IMR-90 (cell line): ENCODE measurements at places on chromosomes 2 and 18.

DNA sequence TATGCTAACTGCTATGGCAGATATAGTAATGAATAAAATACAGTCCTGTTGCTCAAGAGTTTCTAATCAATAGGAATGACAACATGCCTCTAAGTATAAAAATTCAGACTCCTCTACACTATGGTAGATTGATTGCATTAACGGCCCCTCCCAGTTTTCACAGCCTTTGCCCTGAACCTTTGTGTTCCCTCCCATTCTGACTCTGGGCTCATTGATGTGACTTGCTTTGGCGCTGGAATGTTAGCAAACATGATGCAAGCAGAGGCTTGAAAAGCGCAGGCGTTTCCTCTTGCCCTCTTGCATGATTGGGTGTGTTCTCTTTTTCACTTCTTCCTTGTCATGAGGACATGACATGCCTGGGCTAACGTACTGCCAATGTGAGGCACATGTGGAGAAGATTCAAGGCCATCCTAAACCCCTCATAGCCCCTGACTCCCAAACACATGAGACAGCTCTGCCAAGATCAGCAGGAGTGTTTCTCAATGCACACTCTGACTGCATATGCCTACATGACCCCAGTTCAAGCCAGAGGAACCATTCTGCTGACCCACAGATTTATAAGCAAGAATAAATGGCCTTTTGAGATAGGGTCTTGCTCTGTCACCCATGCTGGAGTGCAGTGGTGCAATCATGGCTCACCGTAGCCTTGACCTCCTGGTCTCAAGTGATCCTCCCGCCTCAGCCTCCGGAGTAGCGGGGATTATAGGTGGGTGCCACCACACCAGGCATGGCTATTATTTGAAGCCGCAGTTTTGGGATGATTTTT, 49.7 kb upstream of the CD28 start:
- peak; percentile 35 for DNase-seq

GRCh38 chr2:222806526-222807137, 54.2 kb upstream of the ACSL3 start:
- no peak for DNase-seq

DNA sequence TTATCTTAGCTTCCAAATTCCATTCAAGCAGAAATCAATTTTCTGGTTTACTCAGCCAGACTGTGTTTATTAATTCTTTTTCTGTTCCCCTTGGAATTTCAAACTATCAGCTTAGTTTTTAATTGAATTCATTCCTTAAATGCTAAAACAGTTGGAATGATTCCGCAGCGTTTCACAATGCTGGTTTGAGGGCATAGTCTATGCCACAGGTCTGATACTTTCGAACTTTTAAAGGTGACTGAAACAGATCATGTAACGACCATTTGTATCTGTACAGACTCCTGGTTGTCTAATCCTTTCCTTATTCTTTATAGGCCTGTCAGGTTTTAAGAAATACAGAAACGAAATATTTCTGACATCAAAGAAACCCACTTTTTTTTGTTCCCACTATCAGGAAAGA, 45.4 kb downstream of the STPG4 start:
- no peak for DNase-seq

DNA sequence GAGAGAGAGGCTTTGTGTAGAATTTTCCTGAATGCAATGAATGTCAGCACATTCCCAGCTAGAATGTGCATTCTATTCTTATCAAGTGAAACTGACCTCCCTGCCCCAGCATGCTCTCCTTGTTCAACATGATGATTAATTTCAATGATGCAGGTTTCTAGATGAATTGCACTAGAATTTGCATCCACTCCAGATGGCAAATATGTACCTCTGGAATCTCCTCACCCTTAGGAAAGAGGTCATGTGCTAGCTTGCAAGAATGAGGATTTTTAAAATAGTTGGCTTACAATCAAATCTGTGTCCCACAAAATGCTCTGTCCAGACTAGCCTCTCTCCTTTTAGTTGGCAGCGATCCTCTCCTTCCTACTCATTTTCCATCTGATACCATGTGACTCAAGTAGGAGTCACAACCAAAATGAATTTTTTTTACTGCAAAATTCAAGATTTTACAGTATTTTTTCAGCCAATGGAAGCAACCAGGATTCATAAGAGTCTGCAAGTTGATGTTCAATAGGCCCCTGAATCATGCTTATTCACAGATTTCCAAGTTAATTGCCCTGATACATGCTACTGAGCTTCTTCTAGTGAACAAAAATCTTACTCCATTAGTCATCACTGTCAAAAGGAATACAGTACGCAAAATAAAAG, 21.0 kb upstream of the STAT4 start:
- peak; percentile 97 for DNase-seq

DNA sequence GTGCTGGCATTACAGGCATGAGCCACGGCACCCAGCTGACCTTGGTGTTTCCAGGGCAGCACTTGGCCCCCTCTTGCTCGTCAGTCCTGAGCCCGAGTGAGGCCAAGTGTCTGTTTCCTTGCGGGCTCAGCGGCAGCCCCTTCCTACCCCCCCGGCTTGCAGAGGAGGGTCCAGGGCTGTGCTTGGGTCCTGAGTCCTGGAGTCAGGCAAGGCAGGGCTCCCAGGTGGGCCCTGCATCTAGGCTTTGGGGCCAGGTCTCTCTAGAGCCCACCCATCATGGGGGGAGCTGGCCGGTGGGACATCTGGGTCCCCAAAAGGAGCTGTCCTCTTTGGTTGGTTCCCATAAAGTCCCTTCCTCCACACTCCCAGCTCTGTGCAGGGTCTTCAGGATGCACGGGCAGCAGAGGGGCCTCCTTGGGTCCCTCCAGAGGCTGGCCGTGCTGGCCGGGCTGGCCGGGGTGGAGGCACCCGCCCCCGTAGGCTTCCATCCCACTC, 63.7 kb upstream of the HPCAL1 start:
- DNase-seq, result no peak

DNA sequence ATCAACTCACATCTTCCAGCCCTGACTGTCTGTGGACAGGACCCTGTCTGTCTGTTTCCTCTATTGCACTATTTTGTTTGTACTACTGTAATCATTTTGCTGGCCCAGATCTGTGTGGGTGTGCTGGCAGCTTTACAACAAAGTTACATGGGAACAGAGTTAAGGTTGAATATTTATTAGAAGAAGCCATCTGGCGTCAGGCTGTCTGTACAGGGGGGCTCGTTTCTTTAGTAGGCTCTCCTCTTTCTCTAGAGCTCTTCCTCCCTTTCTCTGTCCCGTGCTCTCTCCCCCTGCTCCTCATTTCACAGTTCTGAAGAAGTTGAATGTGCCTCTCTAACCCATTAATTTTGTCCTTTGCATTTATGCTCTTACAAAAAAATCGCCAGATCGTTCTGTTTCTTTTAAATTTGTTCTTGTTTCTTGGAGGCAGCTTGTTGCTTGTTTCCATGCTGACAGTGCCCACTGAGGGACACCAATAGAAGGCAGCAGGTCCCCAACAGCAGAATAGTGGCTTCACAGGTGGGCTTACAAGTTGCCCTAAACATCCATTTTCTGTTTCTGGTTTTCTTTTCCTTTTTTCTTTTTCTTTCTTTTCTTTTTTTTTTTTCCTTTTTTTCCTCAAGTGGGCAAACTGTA, 315.2 kb upstream of the ZEB2 start:
- DNase-seq, result peak; percentile 88

- no peak for DNase-seq
Measured at GRCh38 chr18:23810396-23810795, 121.1 kb downstream of the LAMA3 start.

DNA sequence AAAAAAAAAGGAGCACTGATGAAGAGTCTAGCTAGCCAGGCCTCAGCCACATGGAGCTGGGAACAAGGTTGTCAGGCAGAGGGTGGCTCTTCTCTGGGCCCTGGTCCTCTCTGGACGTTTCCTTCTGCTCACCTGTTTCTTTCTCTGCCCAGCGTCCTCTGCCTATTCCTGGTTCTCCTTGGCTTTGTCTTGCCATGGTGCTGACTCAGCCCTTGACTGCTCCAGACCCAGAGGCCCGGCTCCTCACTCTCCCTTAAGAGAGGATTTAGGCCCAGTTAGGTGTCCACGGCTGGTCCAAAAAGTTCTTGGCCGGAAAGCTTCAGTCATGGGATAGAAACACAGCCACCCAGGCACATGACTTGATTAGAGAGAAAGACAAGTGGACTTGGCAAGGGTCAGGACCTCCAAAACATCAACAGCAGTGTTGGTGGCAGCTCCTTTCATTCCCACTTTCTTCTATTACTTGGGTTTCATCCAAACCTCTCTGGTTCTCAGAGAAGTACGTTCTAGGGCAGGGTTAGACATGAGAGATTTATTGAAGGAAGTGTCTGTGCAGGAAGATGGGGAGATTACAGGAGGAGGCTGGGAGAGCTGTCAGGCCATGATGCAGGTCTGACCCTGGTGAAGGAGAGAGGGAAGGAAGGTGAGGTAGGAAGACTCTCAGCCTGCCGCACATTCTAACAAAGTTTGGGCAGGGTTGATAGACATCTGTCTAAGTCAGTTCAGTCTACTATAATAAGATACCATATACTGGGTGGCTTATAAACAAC, 14.5 kb upstream of the ATG16L1 start:
- DNase-seq, result no peak

DNA sequence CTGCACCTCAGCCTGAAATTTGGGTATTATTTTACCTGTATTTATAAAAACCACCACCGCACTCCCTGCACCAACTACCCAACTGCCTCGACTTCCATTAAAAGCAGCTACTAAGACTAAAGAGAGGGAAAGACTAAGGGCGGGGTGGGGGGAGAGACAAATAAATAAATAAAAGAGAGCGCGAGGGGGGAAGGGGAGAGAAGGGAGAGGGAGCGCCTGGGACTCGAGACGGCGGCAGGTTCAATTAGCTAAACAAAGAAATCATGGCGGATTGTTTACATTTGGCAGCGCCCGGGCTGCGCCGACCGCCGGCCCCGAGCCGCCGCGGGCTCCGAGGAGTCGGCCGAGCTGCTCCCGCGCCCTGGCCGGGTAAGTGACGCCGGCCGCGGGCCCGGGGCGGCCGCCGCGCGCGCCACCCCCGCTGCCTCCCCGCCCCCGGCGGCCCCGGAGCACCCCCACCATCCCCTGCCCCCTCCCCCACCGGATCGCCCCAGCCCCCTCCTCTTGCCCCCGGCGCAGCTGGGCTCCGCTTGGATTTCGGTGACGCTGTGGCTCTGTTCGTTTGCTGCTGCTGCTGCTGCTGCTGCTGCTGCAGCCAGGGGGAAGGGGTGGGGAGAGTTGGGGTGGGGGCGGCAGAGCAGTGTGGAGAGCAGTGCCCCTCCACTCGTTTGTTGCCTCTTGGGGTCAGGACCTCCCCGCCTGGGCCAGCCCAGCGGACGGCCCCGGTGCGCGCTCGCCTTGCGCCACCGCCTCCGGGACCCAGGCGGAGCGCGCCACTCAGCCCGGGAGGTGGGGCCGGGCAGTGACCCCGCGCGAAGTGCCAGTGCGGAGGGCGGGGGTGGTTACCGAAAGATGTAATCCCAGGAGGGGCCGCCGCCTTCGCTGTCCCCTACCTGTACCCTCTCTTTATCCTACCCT, 187.2 kb upstream of the FANCL start:
- DNase-seq, result no peak

DNA sequence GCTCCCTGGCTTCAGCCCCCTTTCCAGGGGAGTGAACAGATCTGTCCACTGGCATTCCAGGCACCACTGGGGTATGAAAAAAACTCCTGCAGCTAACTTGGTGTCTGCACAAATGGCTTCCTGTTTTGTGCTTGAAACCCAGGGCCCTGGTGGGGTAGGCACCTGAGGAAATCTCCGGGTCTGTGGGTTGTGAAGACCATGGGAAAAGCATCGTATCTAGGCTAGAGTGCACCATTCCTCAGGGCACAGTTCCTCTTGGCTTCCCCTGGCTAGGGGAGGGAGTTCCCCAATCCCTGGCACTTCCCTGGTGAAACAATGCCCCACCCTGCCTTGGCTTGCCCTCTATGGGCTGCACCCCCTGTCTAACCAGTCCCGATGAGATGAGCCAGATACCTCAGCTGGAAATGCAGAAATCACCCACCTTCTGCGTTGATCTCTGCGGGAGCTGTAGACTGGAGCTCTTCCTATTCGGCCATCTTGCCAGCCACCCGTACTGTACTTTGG, 34.1 kb downstream of the TFPI start:
- no peak for DNase-seq

- no peak for DNase-seq
Measured at GRCh38 chr18:644395-645004, 13.0 kb upstream of the TYMS start.

DNA sequence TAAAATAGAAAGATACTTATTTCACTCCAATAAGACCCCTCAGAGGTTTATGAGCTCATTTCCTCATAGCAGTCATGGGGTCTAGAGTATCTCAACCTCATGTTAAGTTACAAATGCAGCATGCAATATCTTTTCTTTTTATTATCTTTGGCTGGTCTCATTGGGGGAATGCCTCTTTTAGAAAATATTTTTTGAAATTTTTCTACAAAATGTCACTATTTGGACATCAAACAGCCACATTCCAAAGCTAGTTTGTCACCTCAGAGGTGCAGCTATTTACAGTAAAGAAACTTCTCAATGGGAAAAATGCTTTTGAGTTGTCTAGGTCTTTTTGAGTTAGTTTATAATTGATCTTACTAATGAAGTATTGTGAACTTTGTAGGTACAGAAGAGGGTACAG, 370.7 kb upstream of the LRATD1 start:
- no peak for DNase-seq

- DNase-seq, result no peak
Measured at GRCh38 chr18:49778826-49779465, 34.4 kb downstream of the ACAA2 start.

GRCh38 chr2:1645761-1646476, 98.4 kb downstream of the PXDN start:
- DNase-seq, result no peak

GRCh38 chr18:72542984-72543356, 1.2 kb downstream of the CBLN2 start:
- DNase-seq, result no peak

- peak; percentile 84 for DNase-seq
Measured at GRCh38 chr2:231611273-231612108, 18.8 kb downstream of the TEX44 start.
